ENCODE measurements at places on chromosomes 1 and 21.

GRCh38 chr1:213714645-213715044 is 273.1 kb upstream of the PROX1 start:
- no peak for DNase-seq
- H3K4me1 ChIP-seq: no peaks in the 10 kb centered on the region
- no peak overlapping the region for H3K27ac ChIP-seq
- no peak overlapping the region for H3K4me3 ChIP-seq

- H3K36me3 ChIP-seq: no peaks in the 10 kb centered on the region
- DNase-seq: no peak
- H3K4me1 ChIP-seq: no peaks in the 10 kb centered on the region
- H3K27ac ChIP-seq: no peak overlapping the region
- H3K27me3 ChIP-seq: no peaks in the 10 kb centered on the region
Measured at GRCh38 chr1:91948501-91949355, 473 bp upstream of the BRDT start.

GRCh38 chr1:6300342-6301048 is 39.6 kb upstream of the GPR153 start:
- DNase-seq: no peak
- H3K27me3 ChIP-seq: no peaks in the 10 kb centered on the region
- H3K4me1 ChIP-seq: no peaks in the 10 kb centered on the region
- H3K27ac ChIP-seq: no peak overlapping the region

GRCh38 chr1:59236721-59237545 is 60.0 kb upstream of the FGGY start:
- H3K36me3 ChIP-seq: no peaks in the 10 kb centered on the region
- no peak for DNase-seq
- no peaks in the 10 kb centered on the region for H3K27me3 ChIP-seq
- no peak overlapping the region for H3K27ac ChIP-seq
- no peak overlapping the region for H3K4me3 ChIP-seq
- peaks cover under 1% of the 10 kb centered on the region for H3K4me1 ChIP-seq

GRCh38 chr1:209154912-209155311 is 428.6 kb upstream of the CAMK1G start:
- no peak overlapping the region for H3K4me3 ChIP-seq
- H3K36me3 ChIP-seq: no peaks in the 10 kb centered on the region
- no peak for DNase-seq
- H3K4me1 ChIP-seq: no peaks in the 10 kb centered on the region

- no peak overlapping the region for H3K27ac ChIP-seq
- peaks cover 9% of the 10 kb centered on the region for H3K4me1 ChIP-seq
- no peak overlapping the region for H3K4me3 ChIP-seq
- no peaks in the 10 kb centered on the region for H3K36me3 ChIP-seq
- H3K27me3 ChIP-seq: no peaks in the 10 kb centered on the region
Measured at GRCh38 chr1:94024104-94024792, 96.7 kb downstream of the ABCA4 start.

DNA sequence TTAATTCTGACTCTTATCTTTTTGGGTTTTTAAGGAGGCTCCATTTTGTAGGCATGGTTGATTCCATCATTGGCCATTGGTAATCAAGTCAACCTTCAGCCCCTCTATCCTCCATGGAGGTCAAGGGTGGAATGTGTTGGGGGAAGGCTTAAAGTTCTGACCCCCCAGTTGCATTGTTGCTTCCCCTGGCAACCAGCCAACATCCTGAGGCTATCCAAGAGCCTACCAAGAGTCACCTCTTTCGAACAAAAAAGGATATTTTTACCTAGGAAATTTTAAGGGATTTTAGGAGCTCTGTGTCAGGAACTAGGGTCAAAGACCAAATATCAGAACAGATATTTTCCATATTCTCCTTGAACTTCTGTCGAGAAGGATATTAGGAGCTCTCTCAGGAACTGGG is 251.8 kb downstream of the RYR2 start:
- no peaks in the 10 kb centered on the region for H3K27me3 ChIP-seq
- H3K4me1 ChIP-seq: no peaks in the 10 kb centered on the region
- no peak for DNase-seq
- H3K36me3 ChIP-seq: no peaks in the 10 kb centered on the region
- no peak overlapping the region for H3K4me3 ChIP-seq

GRCh38 chr1:246761396-246761795 is 37.2 kb downstream of the SCCPDH start:
- peaks cover 6% of the 10 kb centered on the region for H3K36me3 ChIP-seq
- H3K27ac ChIP-seq: no peak overlapping the region
- H3K4me1 ChIP-seq: no peaks in the 10 kb centered on the region
- no peaks in the 10 kb centered on the region for H3K27me3 ChIP-seq

GRCh38 chr21:45326169-45326851 is 38.6 kb upstream of the POFUT2 start:
- peaks cover 54% of the 10 kb centered on the region for H3K4me1 ChIP-seq
- no peak overlapping the region for H3K4me3 ChIP-seq
- H3K27me3 ChIP-seq: no peaks in the 10 kb centered on the region
- no peak overlapping the region for H3K27ac ChIP-seq

DNA sequence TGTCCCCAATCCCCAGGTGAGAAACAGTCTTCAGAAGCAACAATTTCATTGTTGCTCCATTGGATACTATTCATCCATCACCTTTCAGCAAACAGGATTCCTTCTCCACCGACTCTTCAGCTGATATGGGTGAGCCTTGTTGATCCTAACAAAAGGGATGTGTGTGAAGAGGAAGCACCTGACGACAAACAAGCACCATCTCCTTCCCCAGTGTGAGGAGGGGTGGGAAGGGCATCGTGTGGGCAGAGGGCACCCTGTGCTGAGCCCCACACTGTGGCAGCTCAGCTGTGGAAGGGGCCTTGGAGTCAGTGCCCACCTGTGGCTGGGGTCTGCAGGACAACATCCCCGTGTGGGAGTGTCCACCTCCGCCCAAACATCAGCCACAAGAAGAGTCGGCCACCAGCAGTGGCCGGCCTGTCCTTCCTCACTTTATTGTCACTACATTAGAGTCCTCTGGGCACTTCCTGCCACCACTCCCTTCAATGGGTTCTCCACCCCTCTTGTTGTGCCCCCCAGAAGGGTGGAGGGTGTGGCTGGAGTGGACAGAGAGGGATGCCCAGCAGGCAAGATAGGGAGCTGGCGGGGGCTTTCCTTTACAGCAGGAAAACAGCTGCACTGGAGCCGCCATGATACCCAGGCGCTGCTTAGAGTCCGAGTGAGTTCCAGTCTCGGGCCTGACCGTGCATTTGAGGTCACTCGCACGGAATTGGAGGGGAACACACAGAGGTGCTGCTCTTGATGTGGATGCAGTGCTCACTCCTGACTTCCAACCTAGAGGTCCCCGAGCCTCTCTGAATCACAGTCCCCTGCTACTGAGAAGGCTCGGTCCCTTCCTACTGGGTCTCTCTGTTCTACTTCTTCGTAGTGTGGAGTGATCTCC is 40.9 kb downstream of the VPS26C start:
- no peak overlapping the region for H3K27ac ChIP-seq
- H3K27me3 ChIP-seq: no peaks in the 10 kb centered on the region
- H3K4me3 ChIP-seq: no peak overlapping the region
- no peak for DNase-seq
- peaks cover 3% of the 10 kb centered on the region for H3K4me1 ChIP-seq
